ENCODE measurements at places on chromosomes 7 and 10.

DNA sequence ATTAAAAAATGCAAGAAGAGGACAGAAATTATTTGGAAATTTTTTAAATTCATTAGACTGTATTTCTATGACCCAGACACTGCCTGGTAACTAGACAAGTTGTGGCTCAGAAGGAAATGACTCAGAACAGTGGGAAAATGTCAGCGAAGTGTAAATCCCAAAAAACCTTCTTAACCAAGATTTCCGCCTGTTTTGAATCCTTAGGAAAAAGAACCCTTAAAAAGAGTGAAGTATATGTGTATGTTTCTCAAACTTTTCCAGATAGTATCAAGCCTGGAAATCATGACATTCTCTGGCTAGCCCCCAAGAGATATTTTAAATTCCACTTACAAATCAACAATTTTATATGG is 42.7 kb upstream of the PLXNA4 start:
- DNase-seq = no peak

- DNase-seq = no peak
Observed at GRCh38 chr10:7195118-7195517, 215.7 kb downstream of the SFMBT2 start.

- DNase-seq = no peak
Observed at GRCh38 chr10:128046953-128047290, 79.3 kb downstream of the MKI67 start.

DNA sequence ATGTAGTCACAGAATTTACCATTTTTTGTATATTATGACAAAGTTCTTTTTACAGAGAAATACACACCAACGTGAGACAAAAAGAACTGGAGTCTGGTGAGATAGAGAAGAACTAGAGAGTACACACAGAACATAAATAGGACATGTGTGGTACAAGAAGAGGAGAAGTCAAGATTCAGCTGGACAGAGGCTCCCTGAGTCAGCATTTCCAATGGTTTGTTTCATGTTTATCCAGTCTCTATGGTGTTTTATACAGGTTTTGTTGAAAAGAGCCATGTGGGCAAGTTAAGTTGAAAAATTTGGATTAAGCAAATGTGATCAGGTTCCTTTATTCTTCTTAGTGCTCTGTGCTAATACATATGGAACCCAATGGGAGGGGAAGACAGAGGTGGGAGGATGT is 105.5 kb upstream of the AKR1E2 start:
- DNase-seq = no peak

DNA sequence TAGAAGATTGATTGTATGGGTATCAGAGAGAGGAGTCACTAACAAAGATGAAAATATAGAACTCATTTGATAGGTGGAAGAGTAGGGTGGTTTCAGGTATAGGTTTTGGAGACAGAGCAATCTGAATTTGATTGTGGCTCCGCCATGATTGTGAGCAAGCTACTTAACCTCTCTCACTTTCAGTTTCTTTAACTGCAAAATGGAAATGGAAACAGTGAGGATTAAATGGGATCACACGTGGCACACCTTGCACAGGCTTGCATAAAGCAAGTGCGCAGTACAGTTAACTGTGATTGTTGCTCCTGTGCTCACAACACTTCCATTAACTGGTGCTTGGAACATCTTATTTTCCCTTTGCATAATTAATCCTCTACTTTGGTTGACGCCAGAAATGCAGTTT is 54.9 kb downstream of the ATXN7L1 start:
- DNase-seq = no peak

DNA sequence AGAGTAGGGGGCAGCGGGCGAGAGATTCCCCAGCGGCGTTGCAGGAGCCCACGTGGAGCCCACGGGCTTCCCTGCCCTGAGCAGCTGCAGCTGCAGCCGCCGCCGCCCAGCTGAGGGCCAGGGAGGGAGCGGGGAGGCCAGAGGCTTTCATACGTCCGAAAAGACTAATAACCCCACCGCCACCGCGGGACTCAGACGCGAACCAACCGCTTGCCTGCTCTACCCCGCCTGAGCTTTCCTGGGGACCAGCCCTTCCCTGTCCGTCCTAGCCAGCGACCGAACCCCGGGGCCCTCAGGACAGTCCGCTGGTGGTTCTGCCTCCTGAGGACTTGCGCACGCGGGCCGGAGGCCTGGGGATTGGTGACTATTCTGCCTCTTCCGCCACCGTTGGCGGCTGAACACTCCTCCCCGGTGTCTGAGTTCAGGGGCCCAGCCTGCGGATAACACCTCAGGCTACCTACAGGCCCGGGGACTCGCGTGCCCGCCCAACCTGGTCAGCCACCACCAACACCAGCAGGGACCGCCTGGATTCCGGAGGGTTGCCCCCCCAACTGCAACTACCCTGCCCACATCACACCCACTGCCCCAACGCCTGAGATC is 18.4 kb downstream of the IFT22 start:
- no peak for DNase-seq

GRCh38 chr7:116560021-116560970 is 35.5 kb downstream of the CAV1 start:
- no peak for DNase-seq

DNA sequence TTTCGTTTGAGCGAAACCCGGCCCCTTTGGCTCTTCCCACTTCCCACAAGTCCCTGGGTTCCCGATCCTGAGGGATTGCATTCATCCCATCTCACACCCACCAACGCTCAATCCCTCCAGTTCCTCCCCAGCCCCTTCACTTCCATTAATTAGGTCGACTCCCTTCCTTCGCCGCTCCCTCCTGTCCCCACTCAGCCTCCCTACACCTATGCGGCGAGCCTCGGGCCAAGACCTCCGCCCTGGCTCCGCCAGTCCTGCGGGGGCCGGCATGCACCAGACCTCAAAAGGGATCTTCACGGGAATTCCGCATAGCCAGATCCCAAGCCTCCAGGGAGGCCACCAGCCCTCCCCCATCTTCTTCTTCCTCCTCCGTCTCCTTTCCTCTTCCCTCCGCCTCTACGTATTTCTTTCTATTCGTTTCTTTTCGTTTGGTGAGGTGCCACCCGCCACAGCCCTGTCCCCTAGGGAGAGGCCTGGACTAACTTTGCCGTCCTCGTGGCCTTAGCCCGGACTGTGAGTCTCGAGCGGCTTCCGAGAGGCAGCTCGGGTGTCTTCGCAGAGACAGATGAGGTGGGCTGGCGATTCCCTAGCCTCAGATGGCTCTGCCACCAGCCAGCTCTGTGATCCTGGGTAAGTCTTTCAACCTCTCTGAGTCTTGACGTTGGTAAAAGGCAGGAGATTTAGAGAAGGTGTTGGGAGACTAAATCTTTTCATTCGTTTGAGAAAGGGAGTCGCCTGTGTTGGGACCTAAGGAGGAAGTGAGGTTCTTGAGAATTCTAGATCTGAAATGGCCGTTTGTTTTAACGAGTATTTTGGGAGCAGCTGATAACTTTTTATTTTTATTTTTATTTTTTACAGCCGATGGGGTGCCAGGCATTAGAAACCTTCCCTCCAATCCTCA is 8.1 kb upstream of the LBX1 start:
- no peak for DNase-seq

- peak; percentile 59 for DNase-seq
Observed at GRCh38 chr7:151782598-151783448, 94.1 kb downstream of the PRKAG2 start.

DNA sequence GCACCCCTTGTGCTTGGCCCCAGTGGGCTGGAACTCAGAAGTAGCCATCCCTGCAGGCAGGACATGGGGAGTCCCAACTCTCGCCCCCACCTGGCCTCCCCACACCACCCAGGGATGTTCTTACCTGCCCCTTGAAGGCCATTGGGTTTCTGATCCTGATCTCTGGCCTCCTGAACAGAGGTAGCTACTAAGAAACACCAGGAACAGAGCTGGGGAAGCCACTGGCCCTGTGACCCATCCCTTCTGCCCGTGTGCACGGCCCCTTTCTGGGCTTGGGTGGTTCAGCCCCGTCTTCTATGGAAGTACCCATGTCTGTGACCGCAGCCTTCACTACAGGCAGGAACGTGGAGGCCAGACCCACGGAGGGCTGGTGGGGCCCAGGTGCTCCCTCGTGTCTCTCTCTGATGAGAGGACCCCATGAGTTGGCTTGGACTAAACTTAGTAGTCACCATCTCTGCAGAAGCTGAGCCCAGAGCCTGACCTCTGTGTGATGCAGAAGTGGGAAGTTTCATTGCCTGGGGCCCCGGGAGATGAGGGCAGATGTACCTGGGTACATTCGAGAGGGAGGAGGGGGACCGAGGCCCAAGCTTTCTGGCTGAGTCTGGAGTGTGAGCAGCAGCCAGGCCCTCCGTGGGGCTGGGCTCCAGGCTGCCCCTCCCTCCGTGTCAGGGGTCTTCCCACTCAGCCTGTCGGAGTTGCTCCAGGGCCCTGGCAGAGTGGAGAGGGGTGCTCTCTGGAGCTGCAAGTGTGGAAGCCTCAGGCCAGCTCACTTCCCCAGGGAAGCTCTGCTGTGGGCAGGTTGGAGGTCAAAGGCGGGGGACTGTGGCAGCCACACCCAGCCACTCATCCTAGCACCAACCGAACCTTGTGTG is 81.0 kb downstream of the MKI67 start:
- no peak for DNase-seq

- DNase-seq = no peak
Observed at GRCh38 chr7:137967143-137968018, 34.5 kb downstream of the CREB3L2 start.

- no peak for DNase-seq
Observed at GRCh38 chr10:78933828-78934531, 134.8 kb upstream of the ZMIZ1 start.

DNA sequence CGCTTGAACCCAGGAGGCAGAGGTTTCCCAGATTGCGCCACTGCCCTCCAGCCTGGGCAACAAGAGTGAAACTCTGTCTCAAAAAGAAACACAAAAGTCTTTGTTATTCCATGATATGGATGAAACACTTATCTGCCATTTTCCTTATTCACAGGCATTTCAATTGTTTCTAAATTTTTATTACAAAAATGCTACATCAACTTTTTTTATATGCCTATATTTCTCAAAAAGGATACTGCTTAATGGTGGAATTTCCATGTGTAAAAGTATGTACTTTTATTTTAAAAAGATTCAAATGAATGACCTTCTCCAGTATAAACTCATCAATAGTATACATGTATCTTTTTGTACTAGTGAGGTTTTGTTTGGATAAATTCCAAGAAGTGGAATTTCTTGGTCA is 41.9 kb upstream of the STMP1 start:
- DNase-seq = no peak

- DNase-seq = no peak
Observed at GRCh38 chr7:13745530-13745929, 243.9 kb downstream of the ETV1 start.

DNA sequence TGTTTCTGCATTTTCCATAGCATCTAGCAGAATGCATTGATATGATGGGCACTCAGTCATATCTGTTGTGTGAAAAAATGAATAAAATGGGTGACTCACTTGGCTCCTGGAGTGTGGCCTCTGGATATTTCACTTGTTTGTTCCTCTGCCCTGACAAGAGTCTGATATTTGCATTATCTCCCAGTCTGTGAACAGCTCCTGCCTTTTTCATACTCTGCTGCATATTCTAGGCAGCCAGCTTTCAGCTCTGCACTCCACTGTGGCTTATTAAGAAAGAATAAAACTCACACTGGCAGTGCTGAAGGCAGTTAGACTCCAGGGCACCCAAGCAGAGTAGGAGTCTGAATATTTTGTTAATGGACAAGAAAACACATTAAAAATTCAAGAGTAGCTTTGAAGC is 623.9 kb downstream of the SORCS1 start:
- DNase-seq = no peak

- no peak for DNase-seq
Observed at GRCh38 chr10:73756183-73756582, 12.0 kb downstream of the SEC24C start.

DNA sequence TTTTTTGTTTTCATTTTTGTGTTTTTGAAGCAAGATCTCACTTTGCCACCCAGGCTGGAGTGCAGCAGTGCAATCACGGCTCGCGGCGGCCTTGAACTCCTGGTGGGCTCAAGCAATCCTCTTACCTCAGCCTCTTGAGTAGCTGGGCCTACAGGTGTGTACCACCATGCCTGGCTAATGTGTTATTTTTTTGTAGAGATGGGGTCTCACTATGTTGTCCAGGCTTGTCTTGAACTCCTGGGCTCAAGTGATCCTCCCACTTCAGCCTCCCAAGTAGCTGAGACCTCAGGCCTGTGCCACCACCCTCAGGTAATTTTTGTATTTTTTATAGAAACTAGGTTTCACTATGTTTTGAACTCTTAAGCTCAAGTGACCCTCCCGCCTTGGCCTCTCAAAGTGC is 14.8 kb downstream of the PRKRIP1 start:
- no peak for DNase-seq

DNA sequence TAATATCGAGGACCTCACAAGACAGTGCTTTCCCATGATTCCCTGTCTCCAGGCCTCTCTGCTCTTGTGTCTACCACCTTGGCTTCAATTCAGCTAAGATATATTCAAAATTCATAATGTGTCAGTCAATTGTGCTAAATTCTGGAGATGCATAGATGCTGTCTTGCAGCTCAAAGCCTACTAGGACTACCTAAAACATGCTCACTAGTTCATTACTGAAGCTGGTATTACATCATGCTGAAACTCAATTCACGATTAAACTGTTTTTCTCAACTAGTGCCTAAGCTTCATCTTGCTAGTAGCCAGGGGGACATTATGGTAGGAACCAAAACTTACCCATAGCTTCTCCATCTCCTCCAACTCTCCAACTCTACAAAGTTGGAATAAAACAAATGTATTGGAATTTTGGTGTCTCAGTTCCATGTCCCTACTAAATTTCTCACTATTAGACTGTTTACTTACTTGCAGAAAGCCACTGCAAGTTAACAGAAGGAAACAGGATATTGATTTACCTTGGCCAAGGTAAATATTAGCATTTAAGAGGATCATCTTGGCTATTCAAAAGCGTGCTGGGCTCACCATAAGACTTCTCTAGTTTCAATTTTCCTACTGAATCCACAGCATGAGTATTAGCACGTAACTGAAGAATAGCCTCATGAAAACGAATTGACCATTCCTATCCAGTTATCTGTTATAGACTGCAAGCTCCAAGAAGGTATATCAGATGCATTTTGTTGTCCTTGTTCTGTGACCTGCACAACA is 53.6 kb downstream of the CREB3L2 start:
- no peak for DNase-seq

DNA sequence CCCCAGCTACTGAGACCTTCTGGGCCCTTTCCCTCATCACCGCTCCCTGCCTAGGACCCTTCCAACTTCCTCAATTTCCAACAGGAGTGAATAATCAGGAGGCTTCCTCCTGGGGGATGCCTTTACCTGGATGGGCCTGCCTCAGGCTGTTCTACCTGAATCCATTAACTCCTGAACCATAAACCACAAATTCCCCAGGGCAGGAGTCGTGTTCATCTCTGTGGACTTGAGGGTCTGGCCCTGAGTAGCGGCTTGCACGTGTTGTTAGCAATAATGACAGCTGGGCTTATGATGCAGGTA is 105.1 kb upstream of the GPR26 start:
- no peak for DNase-seq

- no peak for DNase-seq
Observed at GRCh38 chr7:18663321-18663720, 167.8 kb downstream of the HDAC9 start.

GRCh38 chr7:45881759-45882464 is 6.4 kb upstream of the IGFBP1 start:
- DNase-seq = no peak

GRCh38 chr7:113292105-113292504 is 173.8 kb upstream of the SMIM30 start:
- DNase-seq = no peak

Measured in activated T-helper 9 cell treated with anti-CD3 and anti-CD28 coated beads, Interleukin-2, amount 50 U/mL, for 16 hours (primary cell).